NCI-H345 (cell line): ENCODE measurements at places on chromosomes 13 and 19.

- DNase-seq, result no peak
Measured at GRCh38 chr13:93173654-93174053, 53.0 kb upstream of the GPC6 start.

- no peak for DNase-seq
Measured at GRCh38 chr13:105349082-105349723, 1186.3 kb downstream of the EFNB2 start.

DNA sequence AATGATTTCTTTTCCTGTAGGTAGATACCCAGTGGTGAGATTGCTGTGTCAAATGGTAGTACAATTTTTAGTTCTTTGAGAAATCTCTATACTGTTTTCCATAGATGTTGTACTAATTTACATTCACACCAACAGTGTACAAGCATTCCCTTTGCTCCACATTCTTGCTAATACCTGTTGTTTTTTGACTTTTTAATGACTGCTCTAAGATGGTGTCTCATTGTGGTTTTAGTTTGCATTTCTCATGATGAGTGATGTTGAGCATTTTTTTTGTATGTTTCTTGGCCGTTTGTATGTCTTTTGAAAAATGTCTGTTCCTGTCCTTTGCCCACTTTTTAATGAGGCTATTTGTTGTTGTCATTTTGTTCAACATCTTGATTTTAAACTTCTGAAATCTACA lies 103.3 kb downstream of the DGKH start:
- DNase-seq, result no peak

GRCh38 chr19:49570138-49570856 lies 10.1 kb downstream of the NOSIP start:
- DNase-seq, result peak; percentile 55

- DNase-seq, result no peak
Measured at GRCh38 chr13:51673165-51673564, 88.9 kb downstream of the WDFY2 start.

DNA sequence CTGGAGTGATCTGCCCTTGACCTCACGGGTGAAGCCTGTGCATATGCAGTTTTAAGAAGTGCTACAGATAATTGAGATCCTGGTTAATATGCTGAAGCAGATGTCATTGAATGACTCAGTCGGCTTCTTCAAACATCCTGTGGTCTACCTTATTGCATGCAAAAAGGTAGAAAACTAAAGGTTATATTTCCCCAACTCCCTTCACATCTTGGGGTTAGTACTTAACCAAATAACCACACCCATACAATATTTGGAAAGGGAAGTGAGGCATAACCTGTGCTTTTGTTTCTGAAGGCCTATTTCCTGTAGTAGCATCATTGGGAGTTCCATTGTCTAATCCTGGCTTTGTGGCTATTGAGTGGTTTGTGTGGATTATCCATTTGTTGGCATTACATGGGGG lies 58.3 kb downstream of the RAP2A start:
- DNase-seq, result peak; percentile 41
